ENCODE measurements at places on chromosomes 2 and 18.

DNA sequence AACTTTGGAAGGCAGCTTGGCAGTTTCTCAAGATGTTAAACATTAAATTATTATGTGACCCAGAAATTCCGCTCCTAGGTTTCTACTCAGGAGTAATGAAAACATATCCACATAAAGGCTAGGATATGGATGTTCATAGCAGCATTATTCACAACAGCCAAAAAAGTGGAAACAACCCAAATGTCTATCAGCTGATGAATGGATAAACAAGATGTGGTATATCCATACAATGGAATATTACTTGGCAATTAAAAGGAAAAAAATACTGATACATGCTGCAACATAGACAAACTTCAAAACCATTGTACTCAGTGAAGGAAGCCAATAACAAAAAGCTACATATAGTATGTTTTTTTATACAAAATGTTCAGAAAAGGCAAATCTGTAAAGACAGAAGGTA, 12.4 kb upstream of the FAM228A start:
- DNase-seq = no peak

- peak; percentile 64 for DNase-seq
Observed at GRCh38 chr18:57004366-57005121, 142.3 kb upstream of the BOD1L2 start.

- peak; percentile 33 for DNase-seq
Observed at GRCh38 chr2:219045937-219046550, 4.7 kb upstream of the CFAP65 start.

DNA sequence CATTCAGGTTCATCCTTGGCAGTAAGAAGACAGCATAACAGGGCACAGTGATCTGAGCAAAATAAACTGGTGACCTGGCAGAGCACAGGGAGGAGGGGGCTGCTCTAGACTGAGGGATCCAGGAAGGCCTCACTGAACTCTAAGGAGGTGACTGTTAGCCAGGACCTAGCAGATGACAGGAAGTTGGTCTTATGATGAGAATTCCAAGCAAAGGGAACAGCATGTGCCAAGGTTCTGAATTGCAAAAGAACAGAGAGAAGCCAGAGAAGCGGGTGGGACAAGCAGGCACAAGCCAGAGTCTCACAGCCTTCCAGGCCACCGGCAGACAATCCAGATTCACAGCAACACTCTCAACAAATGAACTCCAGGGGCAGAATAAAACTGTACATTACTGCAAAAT, 152.7 kb upstream of the PTPRM start:
- DNase-seq = no peak

GRCh38 chr18:75221897-75222296, 11.3 kb downstream of the TSHZ1 start:
- no peak for DNase-seq

DNA sequence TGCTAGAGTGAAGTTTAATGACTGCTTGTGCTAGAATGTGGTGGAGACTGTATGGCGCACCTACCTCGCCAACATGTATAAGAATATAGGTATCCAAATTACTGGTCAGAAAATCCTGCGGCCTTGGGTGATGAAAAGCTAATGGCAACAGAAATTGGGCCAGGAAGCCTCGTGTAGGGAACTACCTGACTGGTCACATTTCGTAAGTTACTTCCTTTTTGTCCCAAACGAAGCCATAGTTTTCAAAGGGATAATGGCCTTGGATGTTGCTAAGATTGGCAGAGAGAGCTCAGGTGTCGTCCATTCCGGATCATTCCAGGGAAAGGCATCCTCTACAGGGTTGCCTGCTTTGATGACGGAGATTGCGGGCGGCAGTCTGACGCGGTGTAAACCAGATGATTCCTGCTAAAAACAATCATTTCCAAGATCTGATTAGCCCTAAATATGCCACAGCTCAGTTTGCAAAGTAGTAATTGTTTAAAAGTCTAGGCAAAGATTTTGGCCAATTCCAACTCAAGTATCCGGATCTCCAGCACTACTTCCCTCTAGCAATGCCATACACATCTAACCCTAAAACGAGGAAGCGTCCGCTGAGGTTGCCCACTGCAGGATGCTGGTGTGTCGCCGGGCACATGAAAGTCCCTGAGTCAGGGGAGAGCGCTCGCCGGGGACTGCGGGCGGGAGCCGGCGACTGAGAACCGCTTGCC, 708 bp upstream of the MALT1 start:
- DNase-seq = no peak
